ENCODE measurements at places on chromosomes 6 and 20.

GRCh38 chr6:36666826-36667591 lies 11.5 kb upstream of the CDKN1A start:
- DNase-seq, result peak; percentile 28

- no peak for DNase-seq
These were observed 108.5 kb downstream of the SYCP2 start for GRCh38 chr20:59824711-59825562.

- DNase-seq, result no peak
These were observed 70.4 kb downstream of the FYN start for GRCh38 chr6:111802720-111803330.

- DNase-seq, result no peak
These were observed 28.4 kb downstream of the MAP3K5 start for GRCh38 chr6:136763716-136764516.

DNA sequence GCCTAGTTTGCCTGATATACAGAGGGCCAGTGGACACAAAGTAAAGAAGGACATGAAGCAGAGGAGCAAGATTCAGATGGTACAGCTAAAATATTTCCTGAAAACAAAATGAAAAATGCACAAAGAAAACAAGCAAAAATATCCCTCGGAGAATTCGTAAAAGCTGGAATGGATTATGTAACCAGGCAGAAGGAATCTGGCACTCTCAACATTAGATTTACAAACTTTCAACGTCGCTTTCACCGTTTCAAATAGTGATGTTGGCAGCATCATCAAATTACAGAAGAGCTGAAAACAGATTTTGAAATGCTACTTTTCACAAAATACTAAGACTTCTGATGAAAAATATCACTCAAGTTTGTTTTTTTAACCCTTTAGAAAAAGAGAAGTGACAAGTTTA lies 11.7 kb downstream of the SMLR1 start:
- DNase-seq, result no peak

- DNase-seq, result no peak
These were observed 21.4 kb upstream of the ULBP3 start for GRCh38 chr6:150090328-150090727.

Data from neural crest cell (in vitro differentiated cells).